ENCODE measurements at places on chromosomes 3 and 15. TPM values are rescaled to one million over a fixed set of nuclear protein-coding genes. Genes with fewer than 3 reads are reported as not detected.
A peak's percentile ranks its signal among the peaks of the same experiment; 100 is the strongest.

DNA sequence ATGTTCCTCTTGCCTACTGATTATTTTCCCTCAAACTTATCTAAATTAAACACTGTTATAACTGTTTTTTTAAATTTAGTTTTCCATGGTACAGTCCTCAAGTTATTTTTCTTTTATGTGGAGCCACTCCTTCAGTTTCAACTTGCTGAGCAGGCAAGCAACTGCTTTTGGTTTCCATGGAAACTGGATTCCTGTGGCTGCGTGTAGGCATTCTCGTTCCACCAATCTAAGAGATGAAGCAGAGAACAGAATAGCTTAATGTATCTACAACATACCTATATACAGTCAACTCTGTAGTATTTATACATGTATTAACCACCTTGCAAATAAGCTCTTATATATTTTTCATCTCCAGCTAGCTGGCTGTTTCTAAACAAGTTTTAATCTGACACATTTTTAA, 25.8 kb upstream of the ANXA2 start:
- H3K27ac ChIP-seq: peak overlapping the region; percentile 98
- H3K4me3 ChIP-seq: peak overlapping the region; percentile 72
- H3K36me3 ChIP-seq: peaks cover 23% of the 10 kb centered on the region

- peak overlapping the region; percentile 95 for H3K4me3 ChIP-seq
- no peak for DNase-seq
- peaks cover 15% of the 10 kb centered on the region for H3K36me3 ChIP-seq
- peaks cover 32% of the 10 kb centered on the region for H3K27me3 ChIP-seq
- peaks cover 46% of the 10 kb centered on the region for H3K4me1 ChIP-seq
Measured at GRCh38 chr3:32818229-32818969, 602 bp downstream of the TRIM71 start.

DNA sequence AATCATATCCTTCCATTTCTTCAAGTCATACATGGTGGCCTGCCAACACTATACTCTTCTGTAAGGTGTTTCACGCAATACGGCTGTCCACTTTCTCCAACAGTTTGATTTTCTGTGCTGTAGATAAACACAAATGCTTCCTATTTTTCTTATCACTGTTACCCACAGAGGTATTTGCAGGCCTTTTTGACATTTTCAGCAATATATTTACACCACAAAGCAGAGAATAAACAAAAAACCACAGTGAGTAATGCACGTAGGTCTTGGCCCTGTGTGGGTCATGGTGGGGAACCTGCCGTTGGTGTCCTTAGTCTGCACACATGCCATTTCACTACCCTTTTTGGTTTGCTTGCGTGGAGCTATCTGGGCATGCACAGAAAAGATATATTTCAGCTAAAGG, 59.5 kb downstream of the LRRC28 start:
- DNase-seq: no peak
- peaks cover 11% of the 10 kb centered on the region for H3K36me3 ChIP-seq
- H3K4me3 ChIP-seq: no peak overlapping the region
- H3K4me1 ChIP-seq: peaks cover 12% of the 10 kb centered on the region

NECTIN3 gene
- 56.1 TPM for total RNA-seq

DNA sequence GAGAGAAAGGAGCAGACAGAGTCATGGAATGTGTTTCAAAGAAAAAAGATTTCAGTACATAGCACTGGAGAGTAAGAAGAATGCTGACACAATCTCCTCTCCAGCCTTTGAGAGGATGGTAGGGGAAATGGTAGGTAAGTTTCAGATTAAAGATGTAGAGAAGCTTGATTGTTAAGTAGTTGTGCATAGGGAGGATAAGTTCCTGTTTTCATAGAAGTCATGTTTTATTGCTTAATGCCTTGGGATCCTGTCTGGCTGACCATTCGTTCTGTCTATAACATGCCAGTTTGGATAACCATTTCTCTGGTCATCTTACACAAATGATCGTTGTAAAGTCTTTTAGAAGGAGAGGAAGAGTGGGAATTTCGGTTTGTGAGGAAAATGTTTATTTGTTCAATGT, 95.7 kb upstream of the IGSF10 start:
- no peaks in the 10 kb centered on the region for H3K36me3 ChIP-seq
- H3K4me3 ChIP-seq: no peak overlapping the region
- H3K4me1 ChIP-seq: peaks cover 31% of the 10 kb centered on the region
- no peaks in the 10 kb centered on the region for H3K27me3 ChIP-seq
- no peak overlapping the region for H3K27ac ChIP-seq

SLC28A1 gene
- 0.31 TPM for total RNA-seq

TP63 gene
- 16.1 TPM for total RNA-seq

SYNPR gene
- total RNA-seq: 2.3 TPM

- H3K4me1 ChIP-seq: peaks cover 5% of the 10 kb centered on the region
- H3K27ac ChIP-seq: no peak overlapping the region
- H3K4me3 ChIP-seq: peak overlapping the region; percentile 85
- DNase-seq: no peak
- peaks cover 90% of the 10 kb centered on the region for H3K27me3 ChIP-seq
Measured at GRCh38 chr15:66252685-66253417, 699 bp downstream of the MEGF11 start.

GRCh38 chr3:172839679-172840078, 89.2 kb downstream of the ECT2 start:
- H3K4me3 ChIP-seq: no peak overlapping the region
- no peak for DNase-seq
- no peak overlapping the region for H3K27ac ChIP-seq
- peaks cover 3% of the 10 kb centered on the region for H3K27me3 ChIP-seq
- no peaks in the 10 kb centered on the region for H3K4me1 ChIP-seq
- H3K36me3 ChIP-seq: no peaks in the 10 kb centered on the region

DNA sequence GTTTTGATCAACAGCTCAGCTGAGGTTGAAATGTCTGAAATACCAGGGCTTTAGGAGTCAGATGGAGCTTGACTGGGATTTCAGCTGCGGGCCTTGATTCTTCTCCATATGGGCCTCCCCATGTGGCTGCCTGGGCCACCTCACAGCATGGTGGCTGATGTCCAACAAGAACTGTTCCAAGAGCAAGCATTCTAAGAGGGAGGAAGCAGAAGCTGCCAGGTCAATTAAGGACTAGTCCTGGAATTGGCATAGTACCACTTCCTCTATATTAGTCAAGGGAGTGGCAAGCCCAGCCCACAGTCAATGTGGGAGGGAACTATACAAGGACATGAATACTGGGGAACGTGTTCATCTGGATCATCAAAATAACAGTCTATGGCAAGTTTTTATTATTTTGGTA, 181.7 kb upstream of the ANKRD28 start:
- H3K36me3 ChIP-seq: no peaks in the 10 kb centered on the region
- peaks cover 19% of the 10 kb centered on the region for H3K4me1 ChIP-seq
- H3K4me3 ChIP-seq: no peak overlapping the region
- H3K27ac ChIP-seq: no peak overlapping the region
- no peaks in the 10 kb centered on the region for H3K27me3 ChIP-seq
- no peak for DNase-seq

ISLR gene
- 41.6 TPM for total RNA-seq

DNA sequence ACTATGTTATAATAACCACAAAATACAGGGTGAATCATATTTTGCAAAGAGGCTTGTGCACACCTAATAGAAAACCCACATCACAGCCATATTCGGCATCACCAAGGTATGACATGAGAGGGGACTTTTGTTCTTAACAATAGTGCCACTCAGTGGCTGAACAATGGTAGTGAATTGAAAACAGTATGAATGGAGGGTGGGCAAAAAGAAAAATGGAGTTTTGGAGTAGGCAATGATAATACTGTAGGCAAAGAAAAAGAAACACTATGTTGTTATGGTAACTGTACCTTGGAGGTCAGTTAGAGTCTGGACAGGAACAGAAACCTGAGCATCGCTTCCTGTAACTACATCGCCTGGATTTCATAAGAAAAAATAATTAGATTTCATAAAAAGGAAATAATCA, 348.6 kb downstream of the PLCL2 start:
- no peak overlapping the region for H3K27ac ChIP-seq
- H3K27me3 ChIP-seq: no peaks in the 10 kb centered on the region
- H3K4me1 ChIP-seq: peaks cover 5% of the 10 kb centered on the region

MCF2L2 gene
- 2.7 TPM for total RNA-seq

PTPRG gene
- 29.3 TPM for total RNA-seq

DNA sequence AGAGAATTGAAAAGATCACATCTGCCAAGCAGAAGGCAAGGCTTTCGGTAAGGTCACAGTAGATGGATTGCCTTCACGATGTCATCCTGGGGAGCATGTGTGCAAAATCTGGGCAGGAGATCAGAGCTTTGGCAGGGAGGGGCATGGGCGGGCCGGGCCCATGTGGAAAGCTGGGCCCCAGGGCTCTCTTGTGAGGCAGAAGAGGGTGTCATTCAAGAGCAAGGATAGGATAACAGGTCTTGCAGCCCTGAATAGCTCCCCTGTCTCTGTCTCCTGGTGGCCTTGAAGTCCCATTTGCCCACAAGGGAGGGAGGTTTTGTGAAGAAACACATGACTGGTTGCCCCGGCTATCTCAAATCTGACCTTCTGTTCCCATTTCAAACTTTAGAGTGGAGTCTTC, 172.0 kb downstream of the OPA1 start:
- no peaks in the 10 kb centered on the region for H3K27me3 ChIP-seq
- no peak overlapping the region for H3K27ac ChIP-seq
- H3K4me1 ChIP-seq: peaks cover 27% of the 10 kb centered on the region
- peak; percentile 50 for DNase-seq

GRCh38 chr3:65927576-65927975, 111.1 kb downstream of the MAGI1 start:
- H3K4me3 ChIP-seq: peak overlapping the region; percentile 5
- no peak for DNase-seq
- no peaks in the 10 kb centered on the region for H3K27me3 ChIP-seq
- peak overlapping the region; percentile 46 for H3K27ac ChIP-seq
- H3K4me1 ChIP-seq: peaks cover 29% of the 10 kb centered on the region

NPAP1 gene
- total RNA-seq: 0.12 TPM

FAM131A gene
- 18.3 TPM for total RNA-seq

- no peak overlapping the region for H3K27ac ChIP-seq
- DNase-seq: no peak
- H3K27me3 ChIP-seq: peaks cover 3% of the 10 kb centered on the region
- no peaks in the 10 kb centered on the region for H3K36me3 ChIP-seq
- H3K4me1 ChIP-seq: no peaks in the 10 kb centered on the region
Measured at GRCh38 chr3:84980011-84980410, 21.2 kb downstream of the CADM2 start.

- H3K4me1 ChIP-seq: peaks cover 6% of the 10 kb centered on the region
- peaks cover 3% of the 10 kb centered on the region for H3K27me3 ChIP-seq
- H3K27ac ChIP-seq: no peak overlapping the region
- H3K4me3 ChIP-seq: no peak overlapping the region
- H3K36me3 ChIP-seq: peaks cover 5% of the 10 kb centered on the region
- no peak for DNase-seq
Measured at GRCh38 chr15:39598958-39599845, 18.3 kb downstream of the THBS1 start.

GRCh38 chr3:192855434-192855833, 62.2 kb downstream of the MB21D2 start:
- DNase-seq: no peak
- no peak overlapping the region for H3K27ac ChIP-seq
- peaks cover 23% of the 10 kb centered on the region for H3K4me1 ChIP-seq
- H3K27me3 ChIP-seq: no peaks in the 10 kb centered on the region

- no peaks in the 10 kb centered on the region for H3K27me3 ChIP-seq
- peaks cover 30% of the 10 kb centered on the region for H3K4me1 ChIP-seq
- H3K36me3 ChIP-seq: peaks cover 15% of the 10 kb centered on the region
Measured at GRCh38 chr3:129448186-129448895, 8.3 kb downstream of the IFT122 start.

DNA sequence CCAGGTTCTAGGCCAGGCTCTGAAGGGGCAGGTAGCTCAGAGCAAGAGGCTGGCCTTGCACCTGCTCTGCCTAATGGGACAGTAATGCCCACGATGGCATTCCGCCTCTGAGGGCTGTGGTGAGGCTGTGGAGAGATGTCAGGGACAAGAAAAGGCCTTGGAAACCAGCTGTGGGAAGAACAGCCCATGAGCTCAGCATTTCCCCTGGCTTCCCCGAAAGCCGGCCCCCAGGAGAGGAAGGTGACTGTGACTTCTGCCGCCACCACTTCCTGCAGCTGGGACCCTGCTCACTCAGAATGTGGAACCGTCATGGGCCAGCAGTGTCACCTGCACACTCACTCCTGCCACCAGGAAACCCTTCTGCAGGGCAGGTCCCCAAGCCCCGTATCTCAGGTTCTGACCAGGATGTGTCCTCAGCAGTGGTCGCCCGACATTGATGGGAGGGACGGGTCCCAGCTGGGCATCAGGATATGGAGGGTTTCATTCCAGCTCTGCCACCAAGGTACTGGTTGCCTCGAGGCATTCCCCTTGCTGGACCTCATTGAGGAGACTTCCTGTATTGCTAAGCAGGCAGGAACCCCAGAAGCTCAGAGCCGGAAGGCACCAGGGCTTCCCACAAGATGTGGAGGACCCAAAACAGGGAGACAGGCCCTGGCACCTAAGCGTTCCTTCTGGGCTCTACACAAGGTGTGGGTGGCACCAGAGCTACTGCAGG, 30.7 kb downstream of the SEMA7A start:
- H3K27me3 ChIP-seq: peaks cover 2% of the 10 kb centered on the region
- H3K36me3 ChIP-seq: no peaks in the 10 kb centered on the region
- no peak for DNase-seq
- H3K4me3 ChIP-seq: no peak overlapping the region

DNA sequence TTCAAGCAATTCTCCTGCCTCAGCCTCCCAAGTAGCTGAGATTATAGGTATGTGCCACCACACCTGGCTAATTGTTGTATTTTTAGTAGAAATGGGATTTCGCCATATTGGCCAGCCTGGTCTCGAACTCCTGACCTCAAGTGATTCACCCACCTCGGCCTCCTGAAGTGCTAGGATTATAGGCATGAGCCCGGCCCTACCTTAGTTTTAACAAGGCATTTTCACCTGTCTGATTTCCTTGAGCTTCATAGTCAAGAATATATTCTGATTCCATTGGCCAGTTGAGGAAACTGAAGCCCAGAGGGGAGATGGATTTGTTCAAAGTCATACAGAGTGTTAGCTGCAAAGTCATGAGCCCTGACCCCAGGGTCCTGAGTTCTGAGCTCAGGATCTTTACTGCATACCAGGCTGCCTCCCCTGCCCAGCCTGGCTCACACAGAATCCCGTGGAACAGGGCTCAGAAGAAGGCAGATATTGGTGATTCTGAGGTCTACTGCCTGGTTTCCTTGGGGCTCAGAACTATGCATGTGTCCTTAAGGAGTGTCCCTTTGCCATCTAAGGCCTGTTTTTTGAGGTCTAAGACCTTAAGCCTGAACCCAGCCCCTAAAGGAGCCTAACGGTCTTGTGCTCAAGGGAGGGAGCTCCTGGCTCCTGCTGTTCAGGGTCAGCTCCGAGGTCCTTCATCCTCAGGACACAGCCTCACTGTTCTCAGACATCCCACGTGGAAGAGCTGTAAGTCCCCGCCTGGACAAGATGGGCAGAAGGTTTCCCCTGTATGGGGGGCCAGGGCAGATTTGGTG, 134.4 kb downstream of the SMAD6 start:
- DNase-seq: no peak
- H3K36me3 ChIP-seq: no peaks in the 10 kb centered on the region
- no peaks in the 10 kb centered on the region for H3K27me3 ChIP-seq
- no peak overlapping the region for H3K4me3 ChIP-seq
- H3K27ac ChIP-seq: no peak overlapping the region

GRCh38 chr3:139715743-139716360, 38.1 kb upstream of the NMNAT3 start:
- no peak for DNase-seq
- no peaks in the 10 kb centered on the region for H3K36me3 ChIP-seq
- no peaks in the 10 kb centered on the region for H3K4me1 ChIP-seq
- H3K27ac ChIP-seq: no peak overlapping the region
- peaks cover 19% of the 10 kb centered on the region for H3K27me3 ChIP-seq

CLEC3B gene
- 0.43 TPM for total RNA-seq

- H3K36me3 ChIP-seq: no peaks in the 10 kb centered on the region
- no peaks in the 10 kb centered on the region for H3K4me1 ChIP-seq
- peaks cover 13% of the 10 kb centered on the region for H3K27me3 ChIP-seq
- H3K27ac ChIP-seq: no peak overlapping the region
- H3K4me3 ChIP-seq: no peak overlapping the region
- DNase-seq: no peak
Measured at GRCh38 chr3:46395766-46396530, 10.9 kb downstream of the CCR5AS start.
